ENCODE measurements at places on chromosomes 1 and 21. TPM values are rescaled to one million over a fixed set of nuclear protein-coding genes. Genes with fewer than 3 reads are reported as not detected.

Gene ATAD3C
- not detected for total RNA-seq

Gene HAO2
- total RNA-seq = not detected

Gene NECTIN4
- not detected for total RNA-seq

DNA sequence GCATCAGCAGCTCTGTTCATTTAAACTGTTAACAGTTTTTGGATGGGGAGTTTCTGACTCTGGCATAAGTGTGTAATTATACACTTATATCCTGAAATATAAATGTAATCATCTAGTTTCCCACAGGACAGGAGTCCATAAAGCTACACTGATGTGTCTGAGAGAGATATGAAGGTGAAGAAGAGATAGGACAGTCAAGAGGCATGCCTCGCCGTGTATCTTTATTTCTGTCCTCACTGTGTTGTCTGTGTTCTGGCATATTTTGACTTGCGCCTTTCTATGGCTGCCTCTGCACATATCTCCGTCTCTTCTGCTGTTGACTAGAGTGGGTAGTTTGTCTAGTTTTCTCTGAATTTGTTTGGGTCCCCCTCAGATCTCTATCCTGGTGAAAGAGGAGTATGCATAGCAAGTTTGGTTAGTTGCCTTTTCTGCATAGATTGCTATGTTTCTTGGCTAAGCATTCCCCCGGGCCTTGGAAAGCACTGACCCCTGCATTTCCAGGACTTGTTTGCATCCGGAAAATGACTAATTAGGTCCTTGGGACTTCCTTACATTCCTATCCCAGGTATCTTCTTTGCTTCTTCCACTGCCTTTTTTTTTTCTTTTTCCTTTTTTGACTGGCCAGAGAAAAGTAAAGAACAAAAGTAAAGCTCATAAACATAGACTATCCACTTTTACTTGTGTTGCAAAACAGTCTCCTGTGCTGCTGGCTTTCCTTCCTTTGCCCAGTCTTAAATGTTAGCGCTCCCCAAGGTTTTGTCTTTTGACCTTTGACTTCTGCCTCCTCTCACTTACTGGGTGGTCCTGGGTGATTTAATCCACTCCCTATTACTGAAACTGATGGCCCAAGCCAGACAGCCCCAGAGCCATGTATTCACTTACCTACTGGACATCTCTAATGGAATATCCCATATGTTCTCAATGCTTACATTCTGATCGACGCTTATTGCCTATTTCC, 27.6 kb upstream of the CNN3 start:
- DNase-seq = no peak

Gene INKA2
- 10.4 TPM for total RNA-seq

Gene LORICRIN
- not detected for total RNA-seq

Gene CHRM3
- 3.4 TPM for total RNA-seq

GRCh38 chr1:181383695-181384094, 99.6 kb upstream of the CACNA1E start:
- no peak for DNase-seq

DNA sequence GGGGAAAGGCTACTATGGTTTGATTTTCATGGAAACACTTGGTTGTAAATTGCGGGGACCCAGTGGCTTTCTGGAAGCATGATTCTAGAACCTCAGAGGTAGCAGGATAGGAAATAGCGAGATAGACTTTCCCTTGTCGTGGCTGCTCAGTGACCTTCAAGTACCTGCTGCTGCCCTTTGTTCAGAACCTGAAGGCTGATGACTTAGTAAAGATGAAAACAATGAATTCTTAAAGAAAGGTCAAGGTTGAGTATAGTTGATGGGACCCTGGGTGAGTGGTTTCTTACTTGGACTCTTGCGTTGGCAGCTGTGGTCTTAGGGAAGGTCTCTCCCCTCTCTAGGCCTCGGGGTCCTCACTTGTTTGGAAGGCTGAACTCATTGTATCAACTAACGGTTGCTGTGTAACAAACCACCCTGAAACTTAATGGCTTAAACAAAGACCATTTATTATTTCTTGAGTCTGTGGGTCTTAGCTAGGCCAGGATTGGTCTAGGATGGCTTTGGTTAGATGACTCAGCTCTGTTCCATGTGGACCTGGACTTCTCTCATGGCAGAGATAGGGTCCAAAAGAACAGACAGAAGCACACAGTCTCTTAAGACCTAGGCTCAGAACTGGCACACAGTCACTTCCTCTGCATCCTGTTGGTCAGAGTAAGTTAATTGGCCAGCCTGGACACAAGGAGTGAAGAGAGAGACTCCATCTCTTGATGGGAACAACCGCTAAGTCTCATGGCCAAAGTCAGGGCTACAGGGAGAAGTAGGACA, 89.2 kb upstream of the SELENON start:
- no peak for DNase-seq

DNA sequence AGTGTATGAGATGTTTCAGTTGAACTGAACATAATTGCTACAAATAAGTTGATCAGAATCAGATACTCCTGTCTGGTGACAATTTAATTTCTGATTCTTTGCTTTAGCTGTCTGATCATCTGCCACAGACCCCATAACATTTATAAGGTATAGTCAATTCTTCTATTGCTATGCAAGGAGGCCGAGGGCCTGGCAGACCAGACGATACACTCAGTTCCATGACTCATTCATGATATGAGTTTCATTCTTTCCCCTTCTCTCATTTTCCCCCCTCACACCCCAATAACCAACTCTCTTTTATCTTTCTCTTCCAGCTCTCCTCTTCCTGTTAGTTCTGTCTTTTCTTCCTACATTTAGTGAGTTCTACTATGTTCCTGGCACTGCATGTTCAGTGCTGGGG, 236.8 kb downstream of the PAPPA2 start:
- no peak for DNase-seq

Gene UBE2U
- not detected for total RNA-seq

GRCh38 chr21:31878831-31879230, 6.0 kb downstream of the HUNK start:
- DNase-seq = no peak

DNA sequence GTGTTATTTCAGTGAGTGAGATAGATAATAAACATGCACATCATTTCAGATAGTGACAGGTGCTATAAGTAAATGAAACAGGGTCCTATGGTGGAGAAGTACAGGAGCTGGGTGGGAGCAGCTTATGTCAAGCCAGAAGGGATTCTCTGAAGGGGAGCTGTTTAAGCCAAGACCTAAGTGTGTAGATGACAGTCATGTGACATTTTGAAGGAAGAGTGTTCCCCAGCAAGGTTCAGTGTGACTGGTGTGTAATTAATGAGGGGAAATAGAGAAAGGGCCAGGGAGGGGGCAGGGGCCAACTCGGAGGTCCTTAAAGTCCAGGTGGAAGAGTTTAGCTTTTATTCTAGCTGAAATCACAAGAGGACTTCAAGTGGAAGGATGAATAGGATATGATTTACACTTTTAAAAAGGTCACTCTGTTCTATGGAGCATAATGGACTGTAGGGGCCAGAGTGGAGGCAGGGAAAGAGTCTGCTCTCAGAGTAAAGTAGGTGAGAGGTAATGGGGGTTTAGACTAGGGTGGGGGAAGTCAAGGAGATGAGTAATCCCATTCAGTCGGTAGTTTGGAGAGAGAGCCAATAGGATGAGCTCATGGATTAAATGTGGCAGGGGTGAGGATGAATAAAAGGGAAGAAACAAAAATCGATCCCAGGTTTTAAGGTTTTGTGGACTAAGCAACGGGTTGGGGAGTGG, 243.1 kb downstream of the CACNA1E start:
- DNase-seq = no peak

GRCh38 chr1:212133319-212133718, 97.8 kb downstream of the DTL start:
- no peak for DNase-seq

DNA sequence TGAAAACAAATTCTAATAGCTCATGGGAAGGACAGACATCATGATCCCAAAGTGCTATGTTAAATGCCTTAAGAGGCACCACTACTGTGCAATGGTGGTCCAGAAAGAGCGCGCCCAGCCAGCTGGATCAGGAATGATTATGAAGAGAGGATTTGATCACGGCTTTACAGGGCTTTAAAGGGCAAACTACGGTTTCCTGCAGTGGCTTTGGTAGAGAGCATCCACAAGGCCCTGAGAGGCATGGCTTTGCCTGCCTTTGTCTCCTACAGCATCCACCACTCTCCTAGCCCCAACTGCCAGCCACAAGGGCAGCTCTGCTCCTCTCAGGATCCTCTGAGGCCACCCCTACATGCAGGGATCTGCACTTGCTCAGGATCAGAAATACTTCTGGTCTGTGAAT, 40.7 kb downstream of the ZNF281 start:
- no peak for DNase-seq

Gene RAP1GAP
- total RNA-seq = not detected

Gene SYCP1
- not detected for total RNA-seq

DNA sequence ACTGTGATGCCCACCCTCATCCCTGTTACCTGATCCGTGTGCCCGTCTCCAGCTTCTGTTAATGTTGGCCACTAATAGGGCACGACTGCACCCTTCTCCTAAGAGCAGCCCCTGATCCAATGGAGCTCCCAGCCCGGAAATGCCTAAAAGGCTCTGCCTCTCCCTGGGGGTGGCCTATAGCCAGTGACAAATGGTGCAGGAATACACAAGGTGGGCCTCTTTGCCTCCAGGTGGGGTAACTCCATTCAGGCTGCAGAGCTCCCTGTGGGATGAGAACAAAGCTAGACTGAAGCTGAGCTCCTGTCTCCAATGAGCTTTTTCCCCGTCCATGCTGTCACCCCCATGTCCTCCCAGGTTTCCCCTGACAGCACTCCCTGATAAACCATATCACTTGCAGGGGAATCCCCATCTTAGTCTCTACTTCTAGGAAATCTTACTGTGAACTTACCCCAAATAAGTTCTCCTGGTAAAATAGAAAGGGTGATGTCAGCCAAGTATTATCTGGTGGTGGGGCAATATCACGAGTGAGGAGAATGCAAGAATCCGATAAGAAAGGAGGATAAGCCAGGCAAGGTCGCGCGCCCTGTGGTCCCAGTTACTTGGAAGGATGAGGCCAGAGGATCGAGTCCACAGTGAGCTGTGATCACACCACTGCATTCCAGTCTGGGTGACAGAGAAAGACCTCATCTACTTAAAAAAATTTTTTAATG, 18.6 kb downstream of the S100A7A start:
- no peak for DNase-seq

- no peak for DNase-seq
These were observed at the start of gene MACF1 for GRCh38 chr1:39204441-39205081. Gene MACF1, plus strand, starts transcription at chr1:39204695. Its CDS starts 328 bp downstream, at chr1:39205023.

All from glomerular endothelial cell (primary cell).